CD4-positive, alpha-beta T cell (primary cell): ENCODE measurements at places on chromosomes 1 and 21.
A peak's percentile ranks its signal among the peaks of the same experiment; 100 is the strongest.

- peak; percentile 47 for DNase-seq
Observed at GRCh38 chr1:52904927-52905698, 16.4 kb downstream of the ECHDC2 start.

GRCh38 chr21:32463889-32464300, 51.4 kb downstream of the EVA1C start:
- no peak for DNase-seq

DNA sequence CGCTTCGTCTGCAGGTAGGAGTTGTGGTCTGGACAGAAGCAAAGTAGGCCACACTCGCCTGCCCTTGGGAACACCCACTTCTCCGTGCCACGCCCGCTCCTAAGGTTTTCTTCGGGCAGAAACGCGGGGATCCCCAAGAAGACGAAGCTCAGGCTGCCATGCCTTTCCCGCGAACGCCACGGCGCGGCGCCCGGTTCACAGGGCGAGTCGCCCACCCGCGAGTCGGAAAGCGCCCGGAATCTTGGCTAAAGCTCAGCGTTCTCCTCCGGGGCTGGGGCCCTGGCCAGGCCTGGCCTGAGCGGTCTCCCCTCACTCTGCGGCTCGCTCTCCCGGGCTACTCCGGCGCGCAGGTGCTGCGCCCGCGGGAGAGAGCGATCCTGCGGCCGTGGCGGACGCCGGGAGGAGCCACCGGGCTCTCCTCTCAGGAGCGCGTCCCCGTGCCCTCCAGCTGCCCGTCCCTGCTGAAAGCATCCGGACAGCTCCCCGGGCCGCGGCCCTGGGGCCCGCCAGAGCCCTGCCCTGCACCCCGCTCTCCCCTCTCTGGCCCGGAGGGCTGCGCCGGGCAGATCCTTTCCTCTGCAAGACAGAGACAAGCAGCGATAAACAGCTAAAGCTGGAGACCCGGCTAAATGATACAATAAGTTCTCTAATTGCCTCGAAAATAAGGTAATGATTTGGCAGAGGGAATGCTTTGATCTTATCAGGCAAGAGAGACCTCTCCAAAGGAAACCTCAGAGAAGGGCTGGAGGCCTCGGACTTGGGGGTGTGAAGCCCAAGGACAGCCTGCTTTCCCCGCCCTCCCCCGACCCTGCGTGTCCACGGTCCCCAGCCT, 6.7 kb upstream of the WNT2B start:
- peak; percentile 63 for DNase-seq

GRCh38 chr1:58000116-58000515, 546.4 kb downstream of the OMA1 start:
- DNase-seq = no peak

DNA sequence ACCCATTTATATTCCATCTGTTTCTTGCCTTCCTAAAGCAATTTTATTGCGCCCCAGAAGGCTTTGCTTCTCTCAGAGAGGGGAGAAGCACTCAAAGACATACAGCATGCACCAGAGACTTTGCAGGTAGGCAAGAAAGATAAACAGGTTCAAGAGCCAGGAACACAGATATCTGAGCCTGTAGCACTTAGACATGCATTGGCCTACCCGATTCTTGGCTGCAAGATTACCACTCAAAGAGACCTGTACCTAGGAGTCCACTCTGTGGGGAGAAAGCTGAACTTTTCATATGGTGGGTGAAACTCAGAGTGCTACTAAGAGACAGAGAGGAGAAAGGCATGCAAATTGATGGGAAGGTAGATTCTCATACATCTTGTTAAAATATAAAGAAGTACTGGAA, 609.4 kb upstream of the PKN2 start:
- no peak for DNase-seq
